ENCODE measurements at places on chromosomes 2 and 18.

DNA sequence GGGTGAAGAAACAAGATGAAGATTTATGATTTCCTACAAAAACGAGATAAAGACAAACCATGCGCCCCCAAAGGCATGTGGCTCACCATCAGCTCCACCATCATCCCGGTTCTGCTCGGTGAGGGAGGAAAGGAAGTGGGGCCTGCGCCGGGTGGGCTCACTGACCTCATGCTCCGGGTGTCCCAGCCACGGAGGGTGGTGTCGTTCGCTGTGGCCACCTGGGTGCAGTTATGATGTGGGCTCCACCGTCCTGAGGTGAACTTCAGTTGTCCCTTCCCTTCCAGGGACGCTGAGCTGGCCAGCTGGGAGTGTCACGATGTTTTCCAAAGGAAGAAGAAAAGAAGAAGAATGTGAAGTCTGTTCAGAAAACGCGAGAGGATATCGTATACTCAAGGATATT, 180.9 kb downstream of the EIPR1 start:
- DNase-seq = no peak

DNA sequence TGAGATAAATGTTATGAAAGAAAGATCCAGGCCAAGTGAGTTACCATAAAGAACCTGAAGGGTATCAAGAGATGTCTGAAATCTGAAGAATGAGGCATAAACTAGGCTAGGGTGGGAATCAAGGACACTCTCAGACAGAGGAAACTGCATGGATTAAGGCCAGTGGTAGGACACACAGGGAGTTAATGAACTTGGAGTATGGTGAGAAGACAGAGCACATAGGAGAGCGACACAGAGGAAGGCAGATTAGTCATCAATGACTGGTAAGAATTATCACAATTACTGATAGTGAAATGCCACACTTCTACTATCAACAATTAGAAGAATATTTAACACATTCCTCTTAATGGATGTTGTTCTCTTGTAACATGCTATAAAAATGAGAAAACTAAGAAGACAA, 76.9 kb downstream of the TTC21B start:
- DNase-seq = no peak

DNA sequence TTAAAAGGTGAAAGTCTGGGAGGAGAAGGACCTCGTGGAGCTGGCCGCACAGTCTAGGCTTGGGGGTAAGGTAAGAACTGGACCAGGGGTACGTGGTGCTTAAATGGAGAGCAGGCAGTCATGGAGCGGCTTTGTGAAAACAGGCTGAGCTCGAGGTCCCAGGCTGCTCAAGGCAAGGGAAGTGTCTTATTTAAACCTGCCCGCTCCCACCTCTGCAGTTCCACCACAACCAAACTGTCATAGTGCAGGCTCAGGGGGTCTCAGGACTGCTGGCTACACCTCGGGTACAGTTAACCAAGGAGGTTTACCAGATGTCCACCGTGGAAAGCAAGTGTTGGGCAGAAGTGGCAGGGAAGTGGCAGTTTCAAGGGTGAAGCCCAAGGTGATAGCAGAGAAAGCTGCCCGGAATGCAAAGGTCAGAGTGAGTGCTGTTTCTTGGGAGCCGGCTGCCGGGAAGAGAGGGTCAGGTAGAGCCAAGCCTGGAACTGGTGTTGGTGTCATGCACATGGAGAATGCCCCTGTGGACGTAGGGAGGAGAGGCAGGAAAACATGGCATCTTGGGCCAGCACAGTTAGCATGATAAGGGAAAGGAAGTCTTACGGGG, 203.3 kb downstream of the GBX2 start:
- DNase-seq = no peak

GRCh38 chr18:1585881-1586488, 681.3 kb downstream of the ADCYAP1 start:
- peak; percentile 20 for DNase-seq

- no peak for DNase-seq
Observed at GRCh38 chr2:211408483-211408891, 852.1 kb downstream of the CPS1 start.

DNA sequence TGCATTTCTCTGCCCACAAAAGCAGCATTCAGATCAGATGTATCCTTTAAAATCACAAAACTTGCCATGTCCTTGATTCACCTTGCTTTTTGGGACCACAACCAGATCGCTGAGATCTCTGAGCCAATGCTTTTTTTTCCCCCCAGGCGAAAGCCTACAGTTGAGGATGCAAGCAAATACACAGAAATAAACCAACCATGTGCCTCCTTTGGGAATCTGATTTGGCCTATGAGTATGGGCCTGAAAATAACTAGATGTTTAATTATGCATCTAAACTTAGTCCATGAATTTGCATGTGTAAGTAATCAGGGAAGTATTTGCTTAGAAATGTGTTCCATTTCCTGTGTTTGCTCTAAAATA, 49.7 kb upstream of the CDC42EP3 start:
- no peak for DNase-seq

DNA sequence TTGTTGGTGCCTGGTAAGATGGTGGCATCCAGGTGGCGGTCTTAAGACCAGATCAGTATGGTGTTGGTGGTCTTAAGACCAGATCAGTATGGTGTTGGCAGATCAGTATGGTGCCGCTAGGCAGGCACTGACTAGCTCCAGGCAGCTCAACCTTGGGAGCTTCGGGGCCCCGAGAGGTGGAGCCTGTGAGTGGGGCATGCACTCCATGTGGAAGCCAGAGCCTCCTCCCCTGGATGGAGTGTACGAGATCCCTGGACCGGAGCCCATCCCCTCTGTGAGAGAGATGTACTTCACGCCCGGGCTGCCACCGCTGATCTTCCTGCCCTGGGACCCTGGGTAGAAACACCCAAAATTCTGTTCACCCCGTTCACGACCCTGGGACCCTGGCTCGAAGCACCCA, 19.0 kb downstream of the MALT1 start:
- DNase-seq = no peak

DNA sequence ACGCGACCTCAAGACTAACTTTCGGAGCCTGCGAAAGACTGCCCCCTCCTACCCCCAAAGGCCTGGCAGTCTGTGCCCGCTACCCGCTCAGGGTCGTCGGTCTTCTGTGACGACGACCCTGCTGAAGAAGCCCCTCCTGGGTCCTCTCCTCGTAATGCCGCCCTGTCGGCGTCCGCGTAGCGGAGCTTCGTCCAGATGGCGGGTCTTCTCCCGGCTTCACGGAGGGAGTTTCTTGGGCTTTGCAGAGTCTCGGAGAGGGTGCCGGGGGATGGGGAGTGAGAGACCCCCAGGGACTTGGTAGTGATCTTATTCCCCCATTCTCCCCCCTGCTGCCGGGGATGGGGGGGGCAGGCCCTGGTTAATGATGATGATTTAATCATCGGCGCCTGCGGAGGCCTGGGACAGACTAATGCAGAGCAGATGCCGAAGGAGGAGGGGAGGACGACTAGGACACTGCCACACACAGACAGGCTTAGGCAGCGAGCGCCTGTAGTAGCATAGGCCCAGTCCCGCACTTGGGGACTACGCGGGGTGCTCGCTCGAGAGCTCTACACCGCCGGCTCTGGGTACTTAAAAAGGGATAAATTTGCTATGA, 528 bp upstream of the PCGF1 start:
- peak; percentile 16 for DNase-seq

DNA sequence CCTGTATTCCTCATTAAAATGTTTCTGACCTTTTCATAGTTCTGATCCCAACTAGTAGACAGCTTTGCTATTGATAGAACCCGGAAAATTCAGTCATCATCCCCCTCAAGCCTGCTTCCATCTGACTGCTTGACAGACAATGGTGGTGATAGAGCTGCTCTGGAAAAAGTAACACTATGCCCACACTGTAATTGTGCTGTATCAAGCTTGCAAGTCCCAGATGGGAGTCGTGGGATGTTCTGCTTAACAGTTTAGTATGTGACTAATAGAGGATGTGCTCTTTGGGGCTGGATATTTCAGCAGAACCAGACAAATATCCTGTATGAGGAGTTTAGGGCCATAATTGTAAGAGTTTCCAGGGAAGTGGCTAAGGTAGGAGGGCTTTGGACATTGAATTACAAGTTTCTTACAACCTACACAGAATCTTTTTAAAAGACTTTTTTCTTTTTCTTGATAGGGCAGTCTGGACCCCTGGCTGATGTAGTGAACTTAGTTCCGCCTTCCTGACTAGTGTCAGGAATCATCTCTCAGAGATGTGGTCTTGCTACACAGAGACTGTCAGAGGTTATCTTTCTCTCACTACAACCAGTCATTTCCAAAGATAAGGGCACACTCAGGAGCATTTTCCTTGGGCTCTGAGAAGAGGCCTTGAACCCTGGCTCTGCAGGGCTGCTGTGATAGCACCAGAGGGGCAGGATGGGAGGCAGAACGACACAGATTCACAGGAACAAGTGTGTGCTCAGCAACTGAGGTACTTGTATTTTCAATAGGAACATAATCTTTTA, 158.0 kb upstream of the RBMS1 start:
- DNase-seq = no peak

DNA sequence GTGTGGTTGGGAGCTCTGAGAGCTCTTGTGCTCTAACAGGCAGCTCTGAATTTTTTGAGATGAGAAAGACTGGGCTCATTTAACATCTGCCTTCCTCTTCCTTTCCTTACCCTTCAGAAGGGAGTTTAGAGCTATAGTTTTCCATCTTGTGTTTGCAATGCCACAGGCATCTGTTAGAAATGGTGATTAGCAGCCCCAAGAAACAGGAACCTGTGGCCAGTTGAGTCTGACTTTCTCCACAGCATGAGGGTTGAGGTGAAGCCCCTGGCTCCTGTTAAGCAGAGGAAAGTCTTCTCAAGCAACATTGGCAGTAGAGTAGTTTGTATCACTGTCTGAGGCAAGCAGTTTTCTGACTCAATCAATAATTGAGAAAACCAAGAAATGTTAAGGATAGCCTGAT, 577.4 kb downstream of the ZEB2 start:
- DNase-seq = no peak

DNA sequence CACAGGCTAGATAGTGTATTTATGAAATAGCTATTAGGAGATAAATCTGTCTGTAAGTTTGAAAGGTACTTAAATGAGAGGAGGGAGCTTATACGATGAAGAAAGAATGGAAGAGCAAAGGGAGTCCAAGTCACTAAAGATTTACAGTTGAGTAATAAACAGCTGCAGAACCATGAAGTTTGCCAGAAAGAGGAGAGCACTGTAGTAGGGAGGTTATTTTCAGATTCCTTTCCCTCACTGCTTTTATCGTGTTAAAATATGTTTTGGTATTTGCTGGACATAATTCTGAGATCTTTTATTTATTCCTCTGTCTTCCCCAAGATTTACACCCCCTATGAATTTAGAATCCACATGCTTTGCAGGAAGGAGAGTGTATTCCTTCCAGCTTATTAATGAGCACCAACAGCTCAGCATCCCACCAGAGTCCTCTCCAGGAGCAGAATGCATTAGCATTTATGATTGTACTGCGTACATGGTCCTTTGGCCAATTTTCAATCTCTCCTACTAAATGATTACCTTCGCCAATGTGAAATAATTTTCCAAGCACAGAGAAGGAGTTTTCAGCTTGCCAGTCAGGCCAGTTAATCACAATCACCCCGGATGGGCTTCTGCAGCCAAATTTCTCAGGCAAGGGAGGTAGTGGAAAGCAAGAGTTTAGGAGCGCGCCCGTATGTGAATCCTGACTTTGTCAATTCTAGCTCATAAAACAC, 297.0 kb downstream of the NBAS start:
- DNase-seq = no peak

DNA sequence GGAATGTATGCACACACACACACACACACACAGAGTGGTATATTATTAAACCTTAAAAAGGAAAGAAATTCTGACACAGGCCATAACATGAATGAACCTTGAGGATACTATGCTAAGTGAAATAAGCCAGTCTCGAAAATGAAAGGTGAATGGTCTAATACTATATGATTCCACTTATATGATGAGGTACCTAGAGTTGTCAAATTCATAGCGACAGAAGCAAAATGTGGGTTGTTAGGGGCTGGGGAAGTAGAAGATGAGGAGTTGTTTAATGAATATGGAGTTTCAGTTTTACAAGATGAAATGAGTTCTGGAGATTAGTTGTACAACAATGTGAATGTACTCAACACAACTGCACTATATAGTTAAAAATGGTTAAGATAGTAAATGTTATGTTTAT, 118.1 kb downstream of the ABCA12 start:
- no peak for DNase-seq

DNA sequence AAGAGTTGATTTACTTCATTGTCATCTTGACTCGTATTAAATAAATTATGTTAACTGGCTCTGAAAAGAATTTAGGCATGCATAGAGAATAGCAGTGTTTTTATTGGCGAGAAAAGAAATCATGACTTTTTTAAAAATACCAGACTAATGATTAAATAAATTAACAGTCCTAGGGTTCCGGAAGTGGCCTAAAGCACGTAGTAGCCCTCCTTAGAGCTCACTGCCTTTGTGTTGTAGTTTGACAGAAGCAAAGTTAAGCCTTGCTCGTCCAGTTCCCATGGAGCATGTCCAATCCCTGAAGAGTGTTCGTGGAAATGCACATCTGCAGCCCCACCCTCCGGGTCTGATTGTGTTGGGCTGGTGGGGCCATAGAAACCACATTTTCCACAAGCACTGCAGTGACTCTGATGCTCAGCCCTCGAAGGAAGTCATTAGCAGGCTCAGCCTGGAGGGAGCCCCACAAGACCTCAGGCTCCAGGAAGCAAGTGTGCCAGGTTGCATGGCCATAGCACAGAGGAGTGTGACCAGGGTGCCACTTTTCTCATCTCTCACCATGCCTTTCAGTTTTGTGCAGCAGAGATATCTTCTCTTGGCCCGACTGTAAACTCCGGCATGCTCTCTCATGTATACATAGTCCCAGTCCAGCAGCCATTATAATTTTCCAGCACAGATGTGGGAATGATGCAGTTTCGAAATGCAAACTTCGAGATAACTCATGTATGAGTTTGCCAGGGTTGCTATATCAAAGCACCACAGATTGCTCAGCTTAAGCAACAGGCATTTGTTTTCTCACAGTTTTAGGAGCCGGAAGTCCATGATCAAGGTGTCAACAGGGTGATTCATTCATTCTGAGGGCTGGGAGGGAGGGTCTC, 188.6 kb upstream of the SH3BP4 start:
- no peak for DNase-seq

DNA sequence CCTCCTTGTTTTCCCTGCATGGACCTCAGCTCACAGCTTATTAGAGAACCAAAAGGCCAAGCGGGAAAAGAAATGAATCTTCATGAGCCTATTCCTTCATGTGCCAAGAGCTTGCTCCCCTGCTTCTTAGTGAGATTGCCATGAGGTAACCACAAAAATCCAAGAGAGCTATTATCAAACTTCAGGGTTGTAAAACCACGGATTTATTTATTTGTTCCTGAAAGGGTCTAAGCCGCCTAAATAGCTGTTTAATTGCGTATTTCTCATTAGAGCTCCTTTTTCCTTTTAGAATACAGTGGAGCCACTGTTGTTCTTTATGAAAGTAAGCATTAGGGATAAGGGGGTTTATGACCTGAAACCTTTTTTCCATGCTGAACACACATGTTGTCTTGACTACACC, 58.0 kb downstream of the SRD5A2 start:
- DNase-seq = no peak

DNA sequence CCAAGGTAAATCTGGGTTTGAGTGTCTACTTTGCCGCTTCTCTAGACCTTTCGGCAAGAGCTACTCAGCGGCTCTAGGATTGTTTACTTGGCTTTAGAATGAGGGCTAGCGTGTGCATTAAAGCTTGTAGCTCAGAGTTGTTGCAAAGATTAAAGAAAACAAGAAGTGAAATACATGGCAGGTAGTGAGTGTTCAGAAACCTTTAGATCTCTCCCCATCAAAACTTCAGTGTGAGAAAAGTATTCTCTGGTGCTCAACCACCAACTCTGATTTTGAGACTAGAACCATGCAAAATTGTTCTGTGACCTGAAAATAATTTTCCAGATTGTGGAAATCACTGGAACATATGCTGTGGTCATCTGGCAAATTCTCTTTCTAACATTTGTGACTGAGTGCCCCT, 512.0 kb downstream of the CMPK2 start:
- DNase-seq = no peak

- DNase-seq = no peak
Observed at GRCh38 chr2:22885245-22885644, 499.7 kb upstream of the KLHL29 start.

Measured in NCI-H446 treated with DMSO at 0.1 percent for 48 hours (cell line).